Memory B cell (primary cell): ENCODE measurements at places on chromosomes 7 and 10.

DNA sequence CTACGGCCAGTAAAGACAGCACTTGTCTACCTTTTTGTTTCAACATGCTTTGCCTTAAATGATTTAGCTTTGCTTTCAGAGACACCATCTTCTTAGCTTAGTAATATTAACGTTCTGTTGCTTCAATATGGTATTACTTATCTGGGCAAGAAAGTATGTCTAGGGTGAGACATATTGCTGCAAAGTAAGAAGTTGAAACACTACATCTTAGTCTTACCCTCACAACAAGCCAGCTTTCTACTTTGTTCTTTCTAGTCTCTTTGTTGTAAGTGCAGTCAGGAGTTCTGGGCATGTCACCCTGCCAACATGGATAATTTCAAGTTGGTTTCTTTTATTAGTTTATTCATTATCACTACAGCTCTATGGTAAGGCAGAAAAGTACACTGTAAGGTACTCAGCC, 122.7 kb upstream of the DNAJB12 start:
- no peak for DNase-seq

GRCh38 chr10:132669208-132669861, 116.6 kb downstream of the NKX6-2 start:
- DNase-seq: no peak

GRCh38 chr10:127745861-127746260, 8.9 kb downstream of the FOXI2 start:
- no peak for DNase-seq

DNA sequence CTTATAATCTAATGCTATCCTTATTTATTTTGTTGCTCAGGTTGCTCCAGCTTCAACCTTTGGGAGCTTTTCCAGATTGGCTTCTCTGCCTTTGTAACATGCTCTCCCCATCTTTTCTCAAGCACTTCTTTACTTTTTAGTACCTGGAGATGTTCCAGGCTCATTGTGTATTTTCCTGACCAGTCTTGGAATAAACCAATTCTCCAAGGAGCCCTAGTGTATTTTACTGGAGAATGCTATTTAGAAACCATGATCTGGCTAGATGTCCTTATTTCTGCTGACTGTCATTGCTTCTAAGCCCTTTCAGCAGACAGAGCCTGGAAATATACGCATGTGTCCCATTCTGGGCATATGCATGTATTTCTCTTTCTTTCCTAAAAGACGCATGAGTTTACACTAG, 95.7 kb downstream of the EMX2 start:
- no peak for DNase-seq

DNA sequence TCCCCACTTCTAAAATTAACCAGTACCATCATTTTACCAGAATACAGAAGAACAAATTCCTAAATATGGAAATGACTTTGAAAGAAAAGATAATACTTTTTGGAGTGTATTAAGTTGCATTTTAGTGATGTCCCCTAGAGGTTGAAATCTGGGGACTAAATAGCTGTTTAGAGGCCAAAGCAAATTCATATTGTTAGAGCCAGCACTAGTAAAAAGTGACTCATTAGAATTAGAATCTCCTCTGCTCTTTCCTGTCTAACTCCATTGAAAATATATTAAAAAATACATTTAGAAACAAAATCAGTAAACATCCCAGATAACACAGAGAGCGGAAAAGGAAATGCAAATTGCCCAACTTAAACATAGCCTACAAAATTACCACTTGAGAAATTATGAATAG, 1189.6 kb upstream of the C7orf33 start:
- DNase-seq: no peak

DNA sequence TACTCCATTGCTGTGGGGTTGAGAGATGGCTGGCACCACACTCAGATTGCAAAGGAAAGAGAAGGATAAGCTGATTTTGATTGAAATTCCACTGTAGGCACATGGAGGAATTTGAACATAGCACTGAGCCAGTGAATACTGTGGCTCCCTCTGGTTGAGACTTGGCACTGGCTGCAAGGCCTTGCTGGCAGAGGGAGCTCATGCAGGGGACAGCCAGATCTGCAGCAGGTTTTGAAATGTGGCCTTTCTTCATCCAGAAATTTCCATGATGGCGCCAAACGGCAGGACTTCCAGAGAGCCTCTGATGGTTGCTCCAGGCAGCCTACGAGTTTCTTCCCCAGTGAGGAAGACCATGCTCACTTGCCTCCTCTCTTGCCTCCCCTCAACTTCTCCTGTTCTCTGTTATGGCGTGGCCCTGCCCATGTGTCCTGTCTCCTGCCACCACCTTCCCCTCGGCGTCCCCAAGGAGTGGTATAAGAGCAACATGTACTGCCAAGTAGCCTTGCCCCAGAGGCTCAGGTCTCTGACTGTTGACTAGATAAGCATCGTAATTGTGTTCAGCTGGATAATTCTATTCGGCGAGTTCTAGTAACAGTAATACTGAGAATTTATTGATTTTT, 265.6 kb downstream of the CCDC3 start:
- no peak for DNase-seq

DNA sequence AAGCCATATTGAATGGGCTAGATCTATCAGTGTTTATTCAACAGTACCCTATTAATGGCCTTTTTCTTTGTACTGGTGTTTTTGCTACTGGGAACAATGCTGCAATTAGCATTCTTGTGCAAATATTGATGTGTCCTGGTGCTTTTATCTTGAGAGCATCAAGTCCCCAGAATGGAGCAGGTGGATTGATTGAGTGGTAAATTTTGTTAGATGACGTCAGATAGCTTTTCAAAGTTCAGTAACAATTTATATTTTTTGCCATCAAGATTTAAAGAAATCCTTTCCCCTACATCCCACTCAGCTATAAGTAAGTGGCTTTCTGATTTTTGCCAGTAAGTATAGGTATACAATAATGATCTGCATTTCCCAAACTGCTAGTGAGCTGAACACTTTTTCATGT, 63.4 kb upstream of the SYPL1 start:
- DNase-seq: no peak

- no peak for DNase-seq
These were observed 101.0 kb upstream of the DNAAF5 start for GRCh38 chr7:625376-625971.
